ENCODE measurements at places on chromosomes 12 and 14. TPM values are rescaled to one million over a fixed set of nuclear protein-coding genes. Genes with fewer than 3 reads are reported as not detected.

GRCh38 chr12:32522331-32523221 lies 123.2 kb downstream of the FGD4 start:
- DNase-seq = no peak
- H3K27me3 ChIP-seq = no peaks in the 10 kb centered on the region
- H3K36me3 ChIP-seq = no peaks in the 10 kb centered on the region
- H3K27ac ChIP-seq = peak overlapping the region; percentile 44
- H3K4me3 ChIP-seq = no peak overlapping the region
- H3K4me1 ChIP-seq = peaks cover 8% of the 10 kb centered on the region

- H3K4me1 ChIP-seq = no peaks in the 10 kb centered on the region
- H3K27ac ChIP-seq = no peak overlapping the region
- H3K4me3 ChIP-seq = no peak overlapping the region
- no peak for DNase-seq
Observed at GRCh38 chr14:87899228-87899627, 93.8 kb downstream of the GALC start.

GRCh38 chr14:102777711-102778337 lies 575 bp downstream of the TRAF3 start:
- no peaks in the 10 kb centered on the region for H3K36me3 ChIP-seq
- H3K27ac ChIP-seq = peak overlapping the region; percentile 79
- H3K4me3 ChIP-seq = peak overlapping the region; percentile 63
- peaks cover 23% of the 10 kb centered on the region for H3K4me1 ChIP-seq
- peak; percentile 28 for DNase-seq

- H3K4me3 ChIP-seq = no peak overlapping the region
- H3K27me3 ChIP-seq = no peaks in the 10 kb centered on the region
- H3K4me1 ChIP-seq = no peaks in the 10 kb centered on the region
- no peaks in the 10 kb centered on the region for H3K36me3 ChIP-seq
- no peak overlapping the region for H3K27ac ChIP-seq
- no peak for DNase-seq
Observed at GRCh38 chr12:49232940-49233841, 31.7 kb upstream of the TUBA1C start.

- no peaks in the 10 kb centered on the region for H3K4me1 ChIP-seq
- no peak for DNase-seq
- no peaks in the 10 kb centered on the region for H3K36me3 ChIP-seq
- no peak overlapping the region for H3K27ac ChIP-seq
- H3K27me3 ChIP-seq = no peaks in the 10 kb centered on the region
- H3K4me3 ChIP-seq = no peak overlapping the region
Observed at GRCh38 chr12:106445959-106446358, 88.4 kb downstream of the POLR3B start.

GRCh38 chr12:132413931-132414588 lies 75.9 kb upstream of the FBRSL1 start:
- no peak overlapping the region for H3K4me3 ChIP-seq
- DNase-seq = no peak
- no peaks in the 10 kb centered on the region for H3K27me3 ChIP-seq
- peaks cover 4% of the 10 kb centered on the region for H3K4me1 ChIP-seq
- H3K27ac ChIP-seq = no peak overlapping the region

The CLEC14A gene
- 23.4 TPM for total RNA-seq

DNA sequence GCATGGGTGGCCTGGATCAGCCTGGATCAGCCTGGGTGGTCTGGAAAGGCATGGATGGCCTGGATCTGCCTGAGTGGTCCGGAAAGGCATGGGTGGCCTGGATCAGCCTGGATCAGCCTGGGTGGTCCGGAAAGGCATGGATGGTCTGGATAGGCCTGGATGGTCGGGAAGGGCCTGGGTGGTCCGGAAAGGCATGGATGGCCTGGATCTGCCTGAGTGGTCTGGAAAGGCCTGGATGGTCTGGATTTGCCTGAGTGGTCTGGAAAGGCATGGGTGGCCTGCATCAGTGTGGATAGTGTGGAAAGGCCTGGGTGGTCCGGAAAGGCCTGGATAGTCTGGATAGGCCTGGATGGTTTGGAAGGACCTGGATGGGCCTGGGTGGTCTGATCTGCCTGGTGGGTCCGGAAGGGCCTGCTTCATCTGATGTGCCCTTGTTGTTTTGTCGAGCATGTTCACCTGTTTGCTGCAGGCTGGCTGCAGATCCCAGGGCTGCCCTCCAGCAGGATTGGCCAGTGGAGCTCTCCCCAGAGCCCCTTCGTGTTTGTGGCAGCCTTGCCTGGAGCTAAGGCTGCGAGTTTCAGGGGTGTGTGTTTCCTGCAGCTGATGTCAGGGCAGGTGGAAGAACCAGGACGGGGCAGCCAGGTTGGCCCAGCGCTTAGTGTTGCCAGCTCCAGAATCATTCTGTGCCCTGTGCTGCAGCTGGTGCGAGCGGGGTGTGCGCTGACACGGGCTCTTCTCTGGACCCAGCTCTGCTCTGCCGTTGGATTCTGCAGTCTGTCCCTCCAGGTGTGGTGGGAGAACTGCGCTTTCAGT lies 19.3 kb upstream of the TEX22 start:
- H3K27ac ChIP-seq = no peak overlapping the region
- no peaks in the 10 kb centered on the region for H3K27me3 ChIP-seq
- no peak overlapping the region for H3K4me3 ChIP-seq
- no peak for DNase-seq
- H3K36me3 ChIP-seq = peaks cover 9% of the 10 kb centered on the region
- H3K4me1 ChIP-seq = peaks cover 5% of the 10 kb centered on the region

GRCh38 chr12:110266381-110266960 lies 14.6 kb upstream of the ATP2A2 start:
- no peaks in the 10 kb centered on the region for H3K36me3 ChIP-seq
- H3K27ac ChIP-seq = no peak overlapping the region
- H3K27me3 ChIP-seq = no peaks in the 10 kb centered on the region
- H3K4me1 ChIP-seq = peaks cover 22% of the 10 kb centered on the region

DNA sequence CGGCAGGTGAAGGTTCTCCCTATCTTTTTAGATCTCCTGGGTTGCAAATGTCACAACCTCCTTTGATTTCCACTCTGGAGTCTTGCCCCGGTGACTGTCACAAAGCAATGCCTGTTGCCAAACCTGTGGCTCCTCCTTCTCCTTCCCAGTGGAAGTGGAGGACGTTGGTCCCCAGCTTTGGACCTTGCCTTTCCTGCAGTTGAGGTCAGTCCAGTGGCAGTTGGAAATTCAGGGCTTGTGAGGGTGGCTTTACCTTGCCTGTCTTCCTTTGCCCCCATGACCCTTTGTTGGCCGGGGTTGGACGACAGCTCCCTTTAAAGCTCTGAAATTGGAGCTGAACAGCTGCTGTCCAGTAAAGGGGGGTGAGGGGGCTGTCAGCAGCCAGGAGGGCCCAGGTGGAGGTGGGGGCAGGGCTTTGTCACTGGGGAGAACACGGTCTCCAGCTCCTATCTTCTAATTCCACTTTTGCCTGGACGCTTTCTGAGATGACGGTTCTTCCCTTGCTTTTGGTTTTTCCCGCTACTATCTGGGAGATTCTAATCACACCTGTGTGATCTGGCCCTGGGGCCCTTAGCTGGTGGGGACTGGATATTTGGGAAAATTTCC lies 4.1 kb downstream of the TEAD4 start:
- H3K27ac ChIP-seq = peak overlapping the region; percentile 28
- no peak overlapping the region for H3K4me3 ChIP-seq
- peaks cover 29% of the 10 kb centered on the region for H3K4me1 ChIP-seq
- DNase-seq = peak; percentile 44

GRCh38 chr14:64218344-64219240 lies 75.6 kb downstream of the ESR2 start:
- no peak overlapping the region for H3K4me3 ChIP-seq
- H3K4me1 ChIP-seq = peaks cover 7% of the 10 kb centered on the region
- peaks cover 70% of the 10 kb centered on the region for H3K36me3 ChIP-seq

GRCh38 chr12:93857991-93858447 lies 180.8 kb downstream of the CRADD start:
- no peaks in the 10 kb centered on the region for H3K27me3 ChIP-seq
- H3K4me1 ChIP-seq = no peaks in the 10 kb centered on the region
- no peak for DNase-seq
- no peak overlapping the region for H3K27ac ChIP-seq
- no peaks in the 10 kb centered on the region for H3K36me3 ChIP-seq
- H3K4me3 ChIP-seq = no peak overlapping the region

GRCh38 chr12:65524666-65525065 lies 246.2 kb downstream of the MSRB3 start:
- H3K4me1 ChIP-seq = no peaks in the 10 kb centered on the region
- H3K4me3 ChIP-seq = no peak overlapping the region
- H3K27me3 ChIP-seq = no peaks in the 10 kb centered on the region
- DNase-seq = no peak

The TMEM179 gene
- total RNA-seq = not detected

The NRXN3 gene
- total RNA-seq = 0.83 TPM

The NXPH4 gene
- 0.27 TPM for total RNA-seq

GRCh38 chr12:98744680-98745079 lies 99.6 kb downstream of the APAF1 start:
- DNase-seq = no peak
- no peaks in the 10 kb centered on the region for H3K27me3 ChIP-seq
- peaks cover 6% of the 10 kb centered on the region for H3K4me1 ChIP-seq
- H3K4me3 ChIP-seq = no peak overlapping the region
- H3K27ac ChIP-seq = no peak overlapping the region
- no peaks in the 10 kb centered on the region for H3K36me3 ChIP-seq

- no peak for DNase-seq
- no peak overlapping the region for H3K27ac ChIP-seq
- no peaks in the 10 kb centered on the region for H3K27me3 ChIP-seq
- no peaks in the 10 kb centered on the region for H3K4me1 ChIP-seq
- H3K36me3 ChIP-seq = no peaks in the 10 kb centered on the region
Observed at GRCh38 chr14:92506231-92506630, 7.3 kb upstream of the RIN3 start.

DNA sequence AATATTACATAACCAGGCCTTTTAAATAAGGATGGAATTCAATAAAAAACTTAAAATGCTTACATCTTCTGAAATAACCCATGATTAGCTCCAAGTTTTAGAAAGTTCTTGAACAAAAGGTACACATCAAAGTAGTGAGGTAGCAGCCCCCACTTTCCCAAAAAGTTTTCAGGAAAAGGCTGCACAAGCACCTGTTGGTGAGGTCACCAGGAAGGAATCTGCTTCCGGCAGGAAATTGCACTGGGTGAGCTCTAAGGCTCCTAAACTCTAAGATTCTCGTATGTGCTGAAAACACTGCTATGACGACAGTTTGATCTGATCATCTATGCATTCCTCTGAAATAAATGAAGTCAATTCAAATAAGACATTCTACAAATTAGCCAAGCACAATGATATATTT lies 34.3 kb upstream of the TTC7B start:
- H3K27ac ChIP-seq = no peak overlapping the region
- no peak for DNase-seq
- H3K4me1 ChIP-seq = no peaks in the 10 kb centered on the region
- H3K4me3 ChIP-seq = no peak overlapping the region
- H3K36me3 ChIP-seq = no peaks in the 10 kb centered on the region

The KRT6A gene
- 0.27 TPM for total RNA-seq

DNA sequence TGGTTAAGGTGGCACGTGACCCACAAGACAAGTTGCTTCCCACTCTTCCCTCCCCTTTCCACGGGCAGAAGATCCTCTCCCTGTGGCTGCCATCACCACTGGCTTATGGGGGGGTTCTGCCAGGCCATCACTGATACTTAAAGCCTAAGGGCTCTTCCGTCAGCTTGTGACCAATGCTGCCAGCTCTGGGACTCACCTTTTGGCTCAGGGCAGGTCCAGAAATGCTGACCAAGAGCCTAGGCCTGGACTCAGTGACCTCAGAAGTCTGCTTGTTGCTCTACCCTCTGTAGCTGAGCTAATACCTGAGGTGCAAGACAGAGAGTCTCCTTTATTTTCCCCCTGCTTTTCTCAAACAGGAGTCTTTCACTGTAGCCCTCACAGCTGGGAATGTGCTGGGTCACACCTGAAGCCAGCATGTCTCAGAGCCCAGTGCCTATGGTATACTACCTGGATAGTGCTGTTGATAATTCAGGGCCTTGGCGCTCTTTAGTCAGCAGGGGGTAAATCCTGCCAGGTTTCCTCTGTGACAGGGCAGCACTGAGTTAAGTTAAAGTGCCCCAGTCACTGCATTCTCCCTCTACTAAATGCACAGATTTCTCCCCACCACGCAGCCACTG lies 19.7 kb downstream of the FGD4 start:
- H3K4me3 ChIP-seq = no peak overlapping the region
- H3K4me1 ChIP-seq = peaks cover 13% of the 10 kb centered on the region
- H3K27ac ChIP-seq = no peak overlapping the region
- no peaks in the 10 kb centered on the region for H3K36me3 ChIP-seq
- no peaks in the 10 kb centered on the region for H3K27me3 ChIP-seq

The PLA2G1B gene
- not detected for total RNA-seq

DNA sequence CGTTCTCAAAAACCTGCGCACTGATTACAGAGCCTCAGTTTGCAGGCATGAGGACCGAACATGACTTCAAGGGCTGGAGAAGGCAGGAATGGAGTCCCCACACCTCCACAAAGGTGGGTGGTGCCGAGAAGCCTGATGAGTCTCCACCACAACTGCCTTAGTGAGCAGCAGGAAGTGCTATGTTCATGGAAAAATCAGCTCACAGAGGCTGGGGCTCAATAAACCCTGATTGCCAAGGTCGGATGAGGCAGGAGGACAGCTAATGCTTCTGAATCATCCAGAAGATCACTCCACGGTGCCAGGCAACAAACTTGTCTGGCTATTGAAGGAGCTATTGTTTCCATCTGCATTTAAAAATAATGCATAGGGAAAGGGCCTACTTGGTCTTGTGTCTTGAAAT lies 31.1 kb downstream of the APPL2 start:
- peaks cover 34% of the 10 kb centered on the region for H3K36me3 ChIP-seq
- DNase-seq = no peak
- H3K27me3 ChIP-seq = no peaks in the 10 kb centered on the region
- H3K27ac ChIP-seq = no peak overlapping the region
- no peaks in the 10 kb centered on the region for H3K4me1 ChIP-seq
